ENCODE measurements at places on chromosomes 2 and 18.
A peak's percentile ranks its signal among the peaks of the same experiment; 100 is the strongest.

- no peak for DNase-seq
These were observed 26.9 kb upstream of the ASAP2 start for GRCh38 chr2:9179572-9180201.

GRCh38 chr2:36741188-36741837 lies 44.8 kb downstream of the VIT start:
- DNase-seq: no peak

DNA sequence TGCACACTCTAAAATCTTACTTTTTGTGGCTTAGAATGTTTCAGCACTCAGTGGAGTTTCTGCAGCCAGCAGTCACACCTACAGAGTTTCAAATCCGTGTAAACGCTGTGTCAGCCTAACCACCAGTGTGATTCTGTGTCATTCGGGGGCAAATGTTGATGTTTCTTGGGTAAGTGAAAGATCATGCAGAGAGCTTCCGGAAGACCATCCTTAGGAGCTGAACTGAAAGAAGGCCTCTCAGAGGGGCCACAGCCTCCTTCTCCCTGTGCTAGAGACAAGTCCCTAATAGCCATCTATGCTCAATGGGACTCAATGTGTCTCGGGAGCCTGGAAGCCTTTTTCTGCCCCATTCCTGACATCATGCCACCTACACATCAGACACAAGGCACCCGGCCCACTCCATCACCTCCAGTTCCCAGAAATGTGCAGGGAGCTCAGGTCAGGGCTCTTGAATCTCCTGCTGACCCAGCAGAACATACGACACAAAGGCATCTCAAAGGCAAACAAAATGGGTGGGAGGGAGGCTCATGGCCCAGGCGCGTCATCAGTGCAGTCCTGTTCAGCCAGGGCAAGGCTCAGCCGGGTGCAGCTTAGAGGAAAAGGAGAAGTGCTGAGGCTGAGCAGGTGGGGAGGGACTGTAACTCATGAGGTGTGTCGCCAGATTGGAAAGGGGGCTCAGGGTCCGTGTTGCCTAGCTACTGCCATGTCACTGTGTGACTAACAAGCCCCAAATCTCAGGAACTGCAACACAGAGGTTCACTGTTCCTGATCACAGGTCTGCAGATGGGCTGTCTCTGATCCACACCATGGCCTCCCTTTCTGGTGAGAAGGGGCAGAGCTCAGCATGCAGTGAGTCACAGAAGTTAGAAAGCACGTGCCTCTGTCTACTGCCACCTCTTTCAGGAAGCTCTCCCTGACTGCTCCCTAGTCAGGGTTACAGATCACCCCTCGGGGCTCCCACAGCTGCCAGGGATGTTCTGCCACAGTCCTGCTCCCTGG lies 82.0 kb downstream of the SMAD7 start:
- DNase-seq: peak; percentile 60

- DNase-seq: no peak
These were observed 110.5 kb downstream of the DYSF start for GRCh38 chr2:71563872-71564271.

- DNase-seq: no peak
These were observed 37.5 kb downstream of the TFCP2L1 start for GRCh38 chr2:121247534-121247933.

GRCh38 chr2:98759827-98760625 lies 29.1 kb upstream of the MGAT4A start:
- DNase-seq: no peak

- DNase-seq: no peak
These were observed 58.2 kb downstream of the MYT1L start for GRCh38 chr2:2272841-2273240.

DNA sequence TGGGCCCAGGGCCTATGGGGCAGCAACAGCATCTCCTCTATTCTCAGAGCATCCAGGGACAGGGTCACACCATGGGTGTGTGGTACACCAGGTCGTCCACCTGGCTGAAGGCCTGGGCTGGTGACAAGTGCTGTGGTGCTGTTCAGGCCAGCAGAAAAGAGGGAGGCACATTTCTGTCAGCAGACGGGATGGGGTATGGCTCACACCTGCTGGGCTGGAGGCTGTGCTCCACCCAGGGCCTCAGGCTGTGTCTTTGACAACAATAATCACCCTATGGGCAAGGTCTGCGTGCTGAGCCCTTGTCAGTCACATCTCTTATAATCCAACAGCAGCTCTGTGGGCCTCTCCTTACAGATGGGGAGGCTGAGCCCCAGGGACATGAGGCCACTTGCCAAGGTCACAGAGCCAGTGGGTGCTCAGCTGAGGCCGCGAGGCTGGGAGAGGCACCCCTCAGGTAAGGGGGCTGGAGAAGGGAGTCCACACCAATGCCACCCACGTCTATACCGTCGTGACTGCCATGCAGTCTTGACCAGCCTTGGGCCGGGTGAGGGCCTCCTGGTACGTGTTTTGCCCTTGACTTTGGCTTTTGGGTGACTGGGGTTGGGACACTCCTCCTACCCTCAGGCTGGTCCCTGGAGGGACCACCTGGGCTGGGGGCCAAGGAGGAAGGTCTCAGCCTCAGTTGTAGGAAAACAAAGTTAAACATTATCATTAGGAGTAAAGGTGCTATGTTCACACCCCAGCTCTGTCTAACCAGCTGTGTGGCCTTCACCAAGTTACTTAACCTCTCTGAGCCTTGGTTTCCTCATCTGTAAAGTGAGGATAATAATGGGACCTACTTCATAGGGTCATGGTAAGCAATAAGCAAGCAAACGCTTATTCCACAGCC lies 5.6 kb upstream of the HS6ST1 start:
- no peak for DNase-seq

GRCh38 chr2:48715042-48715899 lies 40.3 kb downstream of the LHCGR start:
- no peak for DNase-seq

- peak; percentile 62 for DNase-seq
These were observed 106.1 kb upstream of the ALKAL2 start for GRCh38 chr2:393711-394696.

- no peak for DNase-seq
These were observed 226.5 kb downstream of the SEPTIN10 start for GRCh38 chr2:109387221-109387735.
